Hippocampal formation (tissue), 2 donors: ENCODE measurements at places on chromosomes 5 and 9.

DNA sequence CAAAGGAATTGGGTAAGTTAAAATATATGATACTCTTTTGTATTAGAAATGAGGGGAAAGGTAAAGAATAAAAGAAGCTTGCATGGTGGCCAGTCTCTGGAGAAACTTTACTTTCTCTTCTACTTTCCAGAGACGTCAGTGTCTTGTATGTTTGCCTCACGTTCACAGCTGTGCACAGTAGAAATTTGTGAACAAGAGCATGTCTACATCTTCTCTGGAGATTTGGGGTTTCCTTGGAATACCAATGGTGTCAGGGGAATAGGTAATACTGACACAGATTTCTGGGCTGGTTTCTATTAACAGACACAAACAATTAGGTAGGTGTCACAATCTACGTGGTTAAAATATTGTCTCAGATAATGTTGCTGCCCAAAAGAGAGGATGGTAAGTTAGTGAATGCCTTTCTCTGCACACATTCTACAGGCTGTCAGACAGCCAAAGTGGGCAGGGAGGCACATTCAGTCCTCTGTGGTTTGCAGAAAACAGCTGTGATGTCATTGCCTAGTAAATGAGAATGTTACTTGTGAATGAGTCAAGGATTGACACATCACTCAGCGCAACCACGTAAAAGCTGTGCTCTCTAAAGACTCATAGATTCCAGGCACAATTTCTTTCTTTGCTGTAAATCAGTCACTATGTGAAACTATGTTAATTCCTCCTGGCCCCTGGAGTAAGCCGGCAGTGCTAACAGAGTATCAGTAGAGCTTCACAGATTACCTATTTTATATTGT lies 397.1 kb downstream of the MAN2A1 start:
- no peak for DNase-seq

DNA sequence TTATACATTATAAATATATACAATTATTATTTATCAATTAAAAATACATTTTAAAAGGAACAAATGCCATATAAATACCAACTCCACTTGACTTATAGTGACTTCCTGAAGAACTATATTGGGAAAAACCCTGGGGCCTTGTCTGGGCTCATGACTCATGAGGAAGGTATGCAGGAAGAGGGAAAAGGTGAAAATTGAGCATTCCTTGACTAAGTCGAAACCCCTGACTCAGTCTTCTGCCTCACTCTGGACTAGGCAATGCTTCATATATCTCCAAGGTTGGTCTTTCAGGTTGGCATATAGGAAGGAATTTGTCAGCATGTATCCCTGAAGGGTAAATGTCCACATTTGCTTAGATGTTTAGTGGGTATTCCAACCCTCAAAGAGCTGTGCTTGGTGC lies 78.5 kb downstream of the SH3TC2 start:
- no peak for DNase-seq

DNA sequence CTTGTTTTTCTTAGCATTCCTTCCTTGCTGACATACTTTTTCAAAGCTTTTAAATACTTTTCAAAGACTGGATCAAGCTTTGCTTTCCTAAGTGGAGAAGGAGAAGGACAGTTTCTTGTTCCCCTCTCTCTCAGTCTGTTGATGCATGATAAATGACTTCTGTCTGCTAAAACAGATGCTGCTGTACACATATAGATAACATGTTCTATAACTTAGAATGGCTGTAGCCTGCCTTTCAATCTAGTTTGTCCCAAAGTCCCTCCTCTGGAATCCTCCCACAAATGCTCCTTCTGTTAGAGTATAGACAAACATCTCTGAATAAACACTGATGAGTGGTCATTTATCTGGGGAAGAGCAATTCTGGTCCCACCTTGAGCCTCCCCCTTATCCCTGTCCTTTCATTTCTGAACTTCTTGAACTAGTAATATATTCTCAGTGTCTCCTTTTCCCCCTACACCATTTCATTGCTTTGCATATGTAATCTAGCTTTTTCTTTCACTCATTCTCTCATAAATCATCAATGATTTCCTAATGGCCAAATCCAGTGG lies 5.4 kb upstream of the HEMGN start:
- no peak for DNase-seq

GRCh38 chr5:3389471-3390026 lies 206.1 kb upstream of the IRX1 start:
- DNase-seq: no peak

DNA sequence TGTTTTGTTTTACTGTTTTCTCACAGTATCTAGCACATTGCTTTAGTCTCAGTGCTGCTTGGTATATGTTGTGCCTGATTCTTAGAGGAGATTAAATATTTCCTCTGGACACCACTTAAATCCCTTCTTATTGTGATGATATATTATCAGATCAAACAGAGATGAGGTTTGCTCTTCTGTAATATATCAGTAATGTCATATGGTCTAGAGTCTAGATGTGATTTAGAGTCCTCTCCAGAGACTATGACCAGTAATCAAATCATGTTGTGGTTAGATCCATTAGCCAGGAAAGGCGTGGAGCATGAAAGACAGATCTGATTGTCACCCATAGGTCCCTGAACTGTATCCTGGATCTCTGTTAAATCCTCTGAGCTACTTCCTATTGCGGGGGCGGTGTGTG lies 24.4 kb downstream of the CAMK4 start:
- no peak for DNase-seq

GRCh38 chr5:178214160-178214803 lies 9.9 kb downstream of the HNRNPAB start:
- DNase-seq: no peak

GRCh38 chr5:139901251-139901575 lies 105.6 kb downstream of the PSD2 start:
- DNase-seq: no peak

- DNase-seq: no peak
Observed at GRCh38 chr9:84755380-84755779, 85.9 kb downstream of the NTRK2 start.

- DNase-seq: no peak
Observed at GRCh38 chr5:136055612-136056309, 27.0 kb downstream of the TGFBI start.

DNA sequence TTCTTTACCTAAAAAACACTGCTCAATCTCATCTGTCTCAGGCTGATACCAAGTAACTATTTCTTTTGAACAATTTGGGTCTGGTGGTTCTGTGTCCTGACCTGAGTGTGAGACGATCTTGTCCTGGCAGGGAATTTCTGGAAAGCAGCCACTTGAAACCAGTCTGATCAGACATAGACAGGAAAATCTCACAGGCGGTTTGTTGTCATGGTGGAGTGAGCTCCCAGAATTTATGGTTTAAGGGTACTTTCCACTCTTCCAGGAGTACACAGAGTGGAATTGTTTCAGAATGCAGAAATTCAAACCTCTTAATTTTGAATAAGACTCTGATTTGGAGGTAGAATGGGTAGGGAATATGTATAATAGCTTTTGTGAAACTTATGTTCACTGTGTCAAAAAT lies 268.2 kb downstream of the ISL1 start:
- DNase-seq: no peak

DNA sequence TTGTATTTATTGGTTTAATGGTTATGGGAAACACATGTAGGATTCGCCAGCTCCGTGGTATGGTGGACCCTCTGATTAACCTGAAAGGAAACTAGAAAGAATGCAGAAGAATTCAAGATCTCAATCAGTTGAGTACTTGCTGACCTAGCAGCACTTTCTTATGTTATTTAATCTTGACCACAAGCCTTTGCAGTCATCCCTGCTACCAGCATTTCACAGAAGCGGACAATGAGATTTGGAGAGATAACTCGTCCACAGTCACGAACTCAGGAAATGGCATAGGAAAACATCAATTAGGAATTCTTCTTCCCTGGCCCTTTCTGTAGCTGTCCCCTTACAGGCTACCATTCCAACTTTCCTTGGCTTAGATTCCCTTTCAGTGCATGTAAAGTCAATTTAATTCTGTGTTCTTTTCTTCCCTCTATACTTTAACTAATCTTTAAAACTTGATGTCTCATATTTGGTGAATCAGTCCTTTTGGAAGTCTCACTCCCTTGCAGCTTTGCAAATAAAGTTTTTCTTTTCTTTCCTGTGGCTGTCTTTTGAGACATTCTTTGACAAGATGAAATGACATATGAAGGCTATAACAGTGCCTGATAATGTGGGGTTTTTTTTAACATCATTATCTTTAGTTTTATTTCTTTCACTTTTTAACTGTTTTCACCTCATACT lies 1.3 kb upstream of the SLC44A1 start:
- no peak for DNase-seq

- DNase-seq: no peak
Observed at GRCh38 chr5:149808264-149808982, 78.3 kb downstream of the PPARGC1B start.

DNA sequence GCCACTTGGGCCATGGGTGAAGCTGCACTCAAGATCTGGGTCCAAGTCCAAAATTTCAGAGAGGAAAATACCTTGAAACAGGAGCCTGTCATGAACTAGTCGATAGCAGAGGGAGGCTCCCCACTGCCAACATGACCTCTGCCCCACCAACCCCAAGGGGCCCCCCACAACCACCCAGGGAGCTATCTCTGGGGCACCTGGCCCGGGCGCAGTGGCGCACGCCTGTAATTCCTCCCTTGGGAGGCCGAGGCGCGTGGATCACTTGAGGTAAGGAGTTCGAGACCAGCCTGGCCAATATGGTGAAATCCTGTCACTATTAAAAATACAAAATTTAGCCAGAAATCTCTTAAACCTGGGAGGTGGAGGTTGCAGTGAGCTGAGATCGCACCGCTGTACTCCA lies 20.1 kb upstream of the HMCN2 start:
- DNase-seq: no peak

GRCh38 chr5:9283473-9283872 lies 262.4 kb downstream of the SEMA5A start:
- no peak for DNase-seq

DNA sequence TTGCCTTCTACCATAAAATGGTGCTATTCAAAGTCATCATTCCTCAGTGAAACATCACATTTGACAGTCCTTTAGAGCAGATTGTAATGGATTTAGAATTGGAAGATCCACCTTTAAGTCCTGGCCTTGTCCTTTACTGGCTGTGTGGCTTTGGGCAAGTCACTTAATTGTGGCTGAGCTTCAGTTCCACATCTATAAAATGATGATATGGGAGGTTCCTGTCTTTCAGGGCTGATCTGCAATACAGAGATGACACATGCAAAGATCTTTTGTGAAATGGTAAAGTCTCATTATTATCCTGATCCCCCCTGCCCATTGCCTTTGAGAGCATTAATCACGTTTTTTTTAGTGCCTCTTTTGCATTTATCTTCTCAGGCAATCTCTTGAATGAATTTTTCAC lies 58.2 kb downstream of the ZFAND5 start:
- no peak for DNase-seq

- peak; percentile 78 for DNase-seq
Observed at GRCh38 chr9:134366223-134367031, 40.2 kb downstream of the RXRA start.

DNA sequence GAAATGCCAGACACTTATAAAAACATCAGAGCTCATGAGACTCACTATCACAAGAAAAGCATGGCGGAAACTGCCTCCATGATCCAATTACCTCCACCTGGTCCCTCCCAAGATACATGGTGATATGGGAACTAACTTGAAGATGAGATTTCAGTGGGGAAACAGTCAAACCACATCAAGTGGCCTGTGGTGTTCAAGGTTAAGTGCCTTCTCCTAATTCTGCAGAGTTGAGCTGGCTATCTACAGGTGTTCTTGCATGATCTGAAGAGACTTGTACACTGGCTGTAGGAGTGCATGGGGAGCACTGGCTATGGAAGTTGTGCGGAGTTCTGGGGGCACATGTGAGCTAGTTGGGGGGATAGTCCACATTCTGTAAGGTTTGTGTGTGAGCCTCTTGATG lies 34.0 kb upstream of the CKS2 start:
- no peak for DNase-seq

DNA sequence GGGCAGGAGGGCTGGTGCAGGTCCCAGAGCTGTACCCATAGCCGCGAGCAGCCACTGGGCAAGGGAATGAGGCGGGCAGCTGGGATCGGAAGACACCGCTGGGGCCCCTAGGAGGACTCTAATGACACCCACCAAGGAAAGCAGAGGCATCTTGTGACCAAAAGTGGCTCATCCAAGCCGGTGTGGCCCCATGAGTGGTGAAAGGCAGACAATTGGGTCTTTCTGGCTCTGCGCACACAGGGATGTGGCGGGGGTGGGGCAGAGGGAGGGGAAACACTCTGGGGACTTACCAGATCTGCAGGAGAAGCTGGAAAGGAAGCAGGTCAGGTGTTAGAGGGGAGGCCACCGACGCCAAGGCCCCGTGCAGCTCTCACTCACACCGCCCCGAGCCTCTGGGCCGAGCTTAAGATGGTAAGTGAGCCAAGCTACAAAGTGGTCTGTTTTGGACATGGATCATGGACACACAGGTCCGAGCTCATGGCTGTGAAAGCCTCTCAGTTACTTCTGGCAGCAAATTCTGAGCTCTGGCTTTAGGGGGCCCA lies 42.3 kb upstream of the SARDH start:
- DNase-seq: no peak

- DNase-seq: no peak
Observed at GRCh38 chr9:109721001-109721400, 59.0 kb upstream of the PALM2AKAP2 start.

- DNase-seq: no peak
Observed at GRCh38 chr9:98491828-98492227, 216.9 kb downstream of the GABBR2 start.

GRCh38 chr5:169641253-169641652 lies 4.2 kb downstream of the DOCK2 start:
- no peak for DNase-seq

DNA sequence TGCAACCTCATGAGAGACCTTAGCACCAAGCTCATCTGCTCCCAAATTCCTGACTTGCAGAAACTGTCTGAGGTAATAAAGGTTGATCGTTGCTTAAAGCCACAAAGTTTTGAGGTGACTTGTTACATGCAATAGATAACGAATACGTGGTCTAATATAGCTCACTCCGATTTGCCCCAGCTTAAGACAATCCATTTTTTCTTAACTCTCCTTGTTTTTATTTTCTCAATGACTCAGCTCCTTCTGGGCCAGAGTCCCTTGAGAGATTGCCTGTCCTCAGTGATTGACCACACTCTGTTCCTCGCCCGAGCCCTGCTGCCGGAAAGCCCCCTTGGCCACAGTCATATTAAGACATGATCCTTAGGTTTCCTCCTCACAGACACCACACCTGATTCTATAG lies 63.7 kb upstream of the FANCC start:
- DNase-seq: no peak

GRCh38 chr9:136273244-136273865 lies 27.7 kb upstream of the QSOX2 start:
- DNase-seq: no peak

- no peak for DNase-seq
Observed at GRCh38 chr9:129762985-129763926, 10.4 kb upstream of the PTGES start.

DNA sequence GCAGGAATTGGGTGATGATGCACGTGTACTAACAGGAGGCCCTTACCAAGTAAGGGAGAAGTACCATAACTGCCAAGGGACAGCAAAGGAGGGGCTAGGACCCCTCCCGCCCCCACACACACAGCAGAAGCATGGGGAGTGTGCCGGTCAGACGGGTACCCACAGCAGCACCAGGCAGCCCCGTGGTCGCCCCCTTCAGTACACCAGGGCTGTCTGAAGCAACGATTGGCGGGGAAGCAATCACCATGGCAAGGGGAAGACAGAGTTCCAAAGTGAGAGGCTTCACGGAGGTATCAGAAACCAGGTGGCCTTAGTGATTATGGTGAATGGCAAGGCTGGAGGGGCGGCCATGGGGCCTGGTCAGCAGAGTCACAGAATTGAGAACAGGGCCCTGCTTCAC lies 72.2 kb downstream of the CAMSAP1 start:
- no peak for DNase-seq
